Smooth muscle cell of bladder (primary cell): ENCODE measurements at places on chromosomes 3 and 15. TPM values are rescaled to one million over a fixed set of nuclear protein-coding genes. Genes with fewer than 3 reads are reported as not detected.

ST8SIA2 gene
- not detected in 2 replicates for total RNA-seq

ST3GAL6 gene
- total RNA-seq, result 4.8 and 15.6 TPM in 2 replicates

MESP1 gene
- 0.09 and 0.28 TPM in 2 replicates for total RNA-seq

SEMA3G gene
- total RNA-seq, result under 0.01 TPM in 2 replicates

SLC2A2 gene
- 0.09 TPM in 1 of 2 replicates, not detected in the other for total RNA-seq

ITIH3 gene
- 0.09 and 0.28 TPM in 2 replicates for total RNA-seq

WDR93 gene
- under 0.01 and 0.14 TPM in 2 replicates for total RNA-seq

ACKR4 gene
- 1.4 and 2.0 TPM in 2 replicates for total RNA-seq

NANOGP8 gene
- 0.14 TPM in 1 of 2 replicates, not detected in the other for total RNA-seq

MGLL gene
- total RNA-seq, result 10.1 and 10.9 TPM in 2 replicates

ZSCAN29 gene
- total RNA-seq, result 20.2 and 21.1 TPM in 2 replicates

TUSC7 gene
- not detected in 2 replicates for total RNA-seq

ACVR2B gene
- total RNA-seq, result 1.6 and 2.2 TPM in 2 replicates

LRRC34 gene
- total RNA-seq, result 1.1 and 1.4 TPM in 2 replicates

GOLGA6L9 gene
- 1.1 and 1.4 TPM in 2 replicates for total RNA-seq

SCG3 gene
- total RNA-seq, result not detected in 2 replicates

CCDC39 gene
- not detected in 2 replicates for total RNA-seq

CDC25A gene
- 1.00 and 1.3 TPM in 2 replicates for total RNA-seq

RARRES1 gene
- 76.4 and 166 TPM in 2 replicates for total RNA-seq

RAB6B gene
- 0.14 and 0.37 TPM in 2 replicates for total RNA-seq

DNAJB8 gene
- total RNA-seq, result not detected in 2 replicates

ROPN1 gene
- not detected in 2 replicates for total RNA-seq

BLM gene
- total RNA-seq, result 0.71 and 0.74 TPM in 2 replicates
